ENCODE measurements at places on chromosomes 16 and 17.

- DNase-seq, result no peak
Observed at GRCh38 chr17:83062818-83063671, 16.4 kb upstream of the METRNL start.

- no peak for DNase-seq
Observed at GRCh38 chr16:56134790-56135189, 56.5 kb upstream of the GNAO1 start.

DNA sequence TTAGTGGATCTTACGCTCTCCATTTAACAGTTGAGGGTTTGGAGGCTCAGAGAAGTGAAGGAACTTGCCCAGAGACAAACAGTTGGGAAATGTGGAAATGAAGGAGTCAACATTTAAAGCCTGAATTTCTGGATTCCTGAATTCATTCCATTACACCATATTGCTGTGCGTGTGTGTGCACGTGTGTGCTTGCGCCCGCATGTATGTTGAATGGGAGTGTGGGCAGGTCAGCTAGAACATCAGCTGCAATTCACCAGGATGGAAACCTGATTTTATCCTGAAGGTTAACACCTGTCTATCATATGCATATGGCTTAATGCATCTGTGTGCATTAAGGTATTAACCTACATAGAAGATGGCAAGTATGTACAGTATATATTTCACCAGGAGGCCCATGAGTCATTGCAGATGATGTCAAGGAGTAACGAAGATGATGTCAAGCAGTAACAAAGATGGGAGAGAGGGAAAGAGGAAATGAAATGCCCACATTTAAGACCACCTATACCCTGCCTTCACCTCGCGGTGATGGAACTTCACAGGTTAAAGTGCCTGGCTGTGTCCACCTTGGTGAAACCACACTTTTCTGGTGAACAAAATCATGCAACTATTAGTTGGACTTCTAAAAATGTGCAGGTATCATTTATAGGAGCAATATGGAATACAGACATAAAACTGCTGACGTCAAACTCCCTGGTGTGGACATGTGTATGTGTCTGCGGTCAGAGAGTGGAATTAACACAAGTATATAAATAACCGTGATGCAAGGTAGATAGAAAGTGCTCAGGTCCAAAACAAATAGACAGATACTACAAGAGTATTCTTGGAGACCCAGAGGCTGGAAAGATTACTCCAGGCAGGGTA lies 832 bp upstream of the ADAP2 start:
- no peak for DNase-seq

- DNase-seq, result peak; percentile 87
Observed at GRCh38 chr16:56558024-56558747, 6.7 kb upstream of the MT4 start.

DNA sequence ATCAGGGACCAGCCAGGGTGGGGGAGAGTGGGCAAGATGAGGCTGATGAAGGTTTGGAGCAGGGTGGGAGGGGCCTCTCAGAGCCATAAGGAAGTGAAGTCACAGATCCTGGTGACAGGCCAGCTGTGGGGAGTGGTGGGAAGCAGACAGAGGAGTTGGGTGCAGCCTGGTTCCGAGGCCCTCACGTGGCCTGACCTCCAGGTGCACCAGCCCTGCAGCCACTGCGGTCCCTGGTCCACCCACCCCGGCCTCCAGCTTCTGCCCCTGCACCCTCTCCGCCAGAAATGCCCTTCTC lies 3.9 kb upstream of the ZFPM1 start:
- no peak for DNase-seq

DNA sequence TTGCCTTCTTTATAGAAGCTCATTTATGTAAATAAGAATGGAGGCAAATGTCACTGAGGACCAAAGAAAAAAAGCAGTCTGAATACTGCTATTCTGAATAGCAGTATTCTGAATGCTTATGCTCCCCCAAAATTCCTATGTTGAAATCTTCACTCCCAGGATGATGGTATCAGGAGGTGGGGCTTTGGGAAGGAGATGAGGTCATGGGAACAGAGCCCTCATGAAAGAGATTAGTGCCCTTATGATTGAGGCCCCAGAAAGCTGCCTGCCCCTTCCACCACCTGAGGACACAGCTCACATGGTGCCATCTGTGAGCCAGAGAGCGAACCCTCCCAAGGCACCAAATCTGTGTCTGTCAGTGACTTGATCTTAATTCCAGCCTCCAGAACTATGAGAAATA lies 28.8 kb downstream of the HEATR6 start:
- no peak for DNase-seq

GRCh38 chr17:38539386-38539785 lies 66.4 kb downstream of the SRCIN1 start:
- DNase-seq, result no peak

DNA sequence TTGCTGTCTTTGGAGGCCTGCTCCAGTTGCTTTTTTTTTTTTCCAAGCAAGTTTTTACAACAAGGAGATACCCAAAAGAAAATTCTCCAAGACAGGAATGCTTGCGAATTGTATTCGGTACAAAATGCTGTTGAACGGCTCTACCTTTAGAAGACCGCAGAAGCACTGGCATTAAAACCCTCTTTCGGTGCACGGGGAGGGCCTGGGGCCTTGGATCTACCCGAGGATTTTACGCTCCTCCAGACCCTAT lies 1.3 kb upstream of the HELZ start:
- no peak for DNase-seq

DNA sequence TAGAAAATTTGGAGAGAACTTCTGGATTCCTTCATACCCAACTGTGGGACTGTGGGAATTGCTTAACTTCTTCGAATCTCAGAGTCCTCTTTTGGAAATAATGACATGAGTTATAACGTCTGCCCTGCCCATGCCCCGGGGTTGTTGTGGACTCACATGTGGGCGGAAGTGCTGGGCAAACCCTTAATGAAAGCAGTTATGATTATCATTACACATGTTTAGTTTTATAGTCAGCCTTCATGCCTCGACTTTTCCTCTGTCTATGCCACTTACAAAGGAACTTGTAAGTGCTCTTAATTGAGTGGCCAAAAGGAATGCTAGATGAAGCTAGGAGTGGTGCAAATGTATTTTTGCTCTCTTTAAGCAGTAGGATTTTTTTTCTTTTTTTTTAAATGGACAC lies 3.9 kb downstream of the KRT27 start:
- DNase-seq, result no peak

DNA sequence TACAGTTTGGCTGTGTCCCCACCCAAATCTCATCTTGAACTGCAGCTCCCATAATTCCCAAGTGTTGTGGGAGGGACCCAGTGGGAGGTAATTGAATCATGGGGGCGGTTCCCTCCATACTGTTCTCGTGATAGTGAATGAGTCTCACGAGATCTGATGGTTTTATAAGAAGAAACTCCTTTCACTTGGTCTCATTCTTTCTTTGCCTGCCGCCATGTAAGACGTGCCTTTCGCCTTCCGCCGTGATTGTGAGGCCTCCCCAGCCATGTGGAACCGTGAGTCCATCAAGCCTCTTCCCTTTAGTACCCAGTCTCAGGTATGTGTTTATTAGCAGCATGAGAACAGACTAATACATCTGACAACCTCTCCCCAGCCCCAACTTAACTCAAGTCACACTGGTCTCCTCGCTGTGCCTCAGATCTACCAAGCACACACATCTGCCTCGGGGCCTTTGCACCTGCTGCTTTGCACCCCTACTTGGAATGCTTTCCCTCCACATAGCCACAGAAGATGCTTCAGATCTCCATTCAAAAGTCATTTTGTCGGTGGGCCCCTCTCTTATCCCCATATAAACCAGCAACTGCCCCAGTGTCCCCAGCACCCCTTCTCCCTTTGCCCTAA lies 74.4 kb downstream of the RPH3AL start:
- no peak for DNase-seq

GRCh38 chr17:81723651-81724209 lies 11.6 kb downstream of the SLC25A10 start:
- DNase-seq, result no peak

DNA sequence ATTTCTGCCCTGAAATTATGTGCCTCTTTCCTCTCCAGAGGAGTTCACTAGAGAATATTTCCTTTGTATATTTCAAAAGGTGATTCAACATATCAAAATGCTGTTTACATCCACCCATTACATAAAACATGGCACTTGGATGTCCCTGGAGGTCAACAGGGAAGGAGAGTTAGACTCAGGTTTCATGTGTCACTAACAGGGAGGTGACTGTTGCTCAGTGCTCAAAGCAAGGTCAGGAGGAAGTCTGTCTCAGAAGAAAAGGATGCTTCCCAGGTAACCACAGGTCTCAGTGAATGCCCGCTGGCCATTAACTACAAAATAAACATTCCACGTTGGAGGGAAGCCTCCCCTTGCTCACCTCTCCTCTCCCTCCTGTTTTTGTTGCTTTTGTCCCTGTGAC lies 198.6 kb downstream of the AXIN2 start:
- peak; percentile 66 for DNase-seq

GRCh38 chr16:82945420-82946101 lies 318.8 kb downstream of the CDH13 start:
- no peak for DNase-seq

GRCh38 chr16:67679935-67680897 lies 13.6 kb downstream of the C16orf86 start:
- DNase-seq, result no peak

DNA sequence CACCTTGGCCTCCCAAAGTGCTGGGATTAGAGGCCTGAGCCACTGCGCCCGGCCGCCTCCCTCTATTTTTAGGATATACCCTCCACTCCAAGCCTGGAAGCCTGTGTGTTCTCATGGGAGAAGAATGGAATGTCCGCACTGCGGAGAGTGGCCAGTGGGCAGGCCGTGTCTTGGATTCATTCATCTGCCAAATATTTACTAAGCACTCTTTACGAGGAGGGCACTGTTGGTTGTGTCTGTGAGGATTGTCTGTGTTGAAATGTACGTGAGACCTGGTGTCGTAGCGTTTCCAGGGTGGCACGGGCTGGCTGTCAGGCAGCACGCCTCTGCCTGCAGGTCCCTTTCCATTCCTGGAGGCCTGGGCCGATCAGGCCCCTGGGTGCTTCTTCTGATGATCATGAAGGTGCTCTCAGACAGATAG lies 19.2 kb downstream of the PGS1 start:
- no peak for DNase-seq

GRCh38 chr17:50872710-50873424 lies 6.7 kb upstream of the TOB1 start:
- DNase-seq, result no peak

DNA sequence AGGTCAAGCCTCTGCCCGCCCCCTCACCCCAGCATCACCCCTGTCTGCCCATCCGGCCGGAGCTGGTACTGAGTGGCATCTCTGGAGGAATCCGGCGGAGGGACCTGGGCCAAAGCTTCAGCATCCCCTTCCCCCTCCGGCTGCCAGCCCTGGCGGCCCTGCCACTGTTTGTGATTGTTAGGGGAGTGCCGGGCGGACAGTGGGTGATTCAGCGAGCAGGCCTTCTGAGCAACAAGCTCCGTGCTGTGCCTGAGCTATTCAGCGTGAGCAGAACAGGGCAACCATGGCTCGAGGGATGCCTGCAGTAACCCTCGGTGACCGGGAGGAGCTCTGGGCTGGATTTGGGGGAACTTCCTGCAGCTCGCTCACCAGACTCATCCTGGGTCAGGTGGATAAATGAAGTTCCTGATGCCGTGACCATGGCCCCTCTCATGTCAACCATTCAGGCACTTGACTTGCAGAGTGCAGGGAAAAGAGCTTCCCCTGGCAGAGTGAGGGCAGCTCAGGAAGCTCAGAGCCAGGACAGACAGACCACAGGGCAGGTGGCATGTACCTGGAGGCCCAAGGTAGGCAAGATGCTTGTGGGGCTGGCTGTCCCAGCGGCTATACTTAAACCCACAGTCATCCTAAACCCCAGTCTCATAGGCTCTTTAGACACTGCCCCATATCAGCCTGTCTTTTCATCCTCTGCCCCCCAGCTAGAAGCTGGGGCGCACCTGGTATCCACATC lies 24.3 kb upstream of the MLKL start:
- peak; percentile 89 for DNase-seq
